ENCODE measurements at places on chromosomes 5 and 9.

DNA sequence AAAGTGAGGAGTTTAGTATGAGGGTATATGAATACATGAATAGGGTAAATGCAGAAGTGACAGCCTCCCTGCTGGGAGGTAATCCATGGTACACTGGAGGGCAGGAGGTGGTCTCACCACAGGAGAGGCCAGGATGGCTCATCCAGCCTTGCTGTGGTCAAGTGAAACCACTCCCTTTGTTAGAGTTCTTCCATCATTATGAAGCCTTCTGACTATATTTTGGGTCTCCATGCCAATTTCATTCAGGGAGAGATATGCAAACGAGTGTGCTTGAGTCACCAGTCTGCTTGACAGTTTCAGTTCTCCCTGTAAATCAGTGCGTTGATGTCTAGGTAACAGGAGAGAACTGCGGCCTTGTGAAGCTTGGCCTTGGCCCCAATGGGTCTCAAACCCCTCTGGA lies 16.4 kb downstream of the PPP3R2 start:
- DNase-seq: no peak

- no peak for DNase-seq
Measured at GRCh38 chr9:116098476-116098875, 55.1 kb upstream of the PAPPA start.

GRCh38 chr9:95261890-95262289 lies 55.6 kb downstream of the FANCC start:
- DNase-seq: no peak

GRCh38 chr9:98101868-98102273 lies 17.2 kb downstream of the TRIM14 start:
- DNase-seq: peak; percentile 52

DNA sequence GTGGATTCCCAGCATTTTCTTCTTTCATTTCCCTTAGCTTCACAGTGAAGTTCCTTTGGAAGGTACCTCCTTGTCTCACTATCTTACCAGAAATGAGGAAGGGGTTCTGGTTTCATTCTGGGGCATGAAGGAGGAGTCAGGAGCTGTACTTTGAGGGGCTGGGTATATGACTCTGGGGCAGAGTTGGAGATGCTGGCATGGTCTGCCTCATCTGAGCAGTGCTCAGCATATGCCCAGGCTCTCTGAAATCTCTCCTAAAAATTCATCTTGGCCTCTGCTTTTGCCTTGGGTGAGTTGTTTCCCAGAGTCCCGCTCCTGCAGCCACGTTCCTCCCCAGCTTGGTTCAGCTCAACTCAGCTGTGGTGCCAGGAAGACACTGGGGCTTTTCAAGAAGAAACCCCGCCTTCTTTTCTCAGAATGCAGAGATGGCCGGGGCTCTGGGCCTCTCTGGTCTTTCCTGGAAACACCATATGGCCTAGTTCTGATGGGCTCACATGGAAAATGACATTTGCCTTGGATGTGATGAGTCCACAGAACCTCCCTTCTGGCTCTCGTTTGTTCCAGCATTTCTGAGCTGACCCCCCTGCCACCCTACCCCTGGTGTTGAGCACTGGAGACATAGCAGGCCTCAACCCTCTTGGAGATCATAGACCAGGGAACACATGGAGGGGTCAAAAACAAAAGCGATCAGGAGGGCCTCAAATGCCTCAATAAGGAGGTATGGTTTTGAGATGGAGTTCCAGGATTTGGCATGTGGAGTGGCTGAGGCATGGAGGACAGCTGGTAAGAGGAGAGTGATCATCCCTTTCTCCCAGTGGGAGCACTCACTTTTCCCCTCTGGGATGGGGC lies 12.0 kb upstream of the TGFBR1 start:
- DNase-seq: no peak

DNA sequence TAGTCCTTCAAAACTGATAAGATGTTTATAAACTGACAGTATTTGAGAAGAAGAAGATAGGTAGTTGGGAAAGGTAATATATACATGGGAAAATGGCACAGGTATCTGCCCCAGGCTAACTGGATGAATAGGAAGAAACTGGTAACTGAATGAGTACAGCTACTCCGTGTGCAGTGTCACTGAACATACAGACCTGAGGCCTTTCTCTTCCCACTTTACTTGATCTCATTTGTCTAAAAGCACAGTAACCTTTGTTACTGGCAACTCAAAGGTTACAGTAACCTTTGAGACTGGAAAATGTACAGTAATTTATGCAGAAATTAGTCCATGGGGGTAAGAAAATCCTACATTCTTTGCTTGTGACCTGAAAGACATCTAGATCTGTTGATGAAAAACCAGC lies 735.0 kb upstream of the RIOK2 start:
- no peak for DNase-seq

- no peak for DNase-seq
Measured at GRCh38 chr9:114488398-114489129, 16.7 kb downstream of the WHRN start.

DNA sequence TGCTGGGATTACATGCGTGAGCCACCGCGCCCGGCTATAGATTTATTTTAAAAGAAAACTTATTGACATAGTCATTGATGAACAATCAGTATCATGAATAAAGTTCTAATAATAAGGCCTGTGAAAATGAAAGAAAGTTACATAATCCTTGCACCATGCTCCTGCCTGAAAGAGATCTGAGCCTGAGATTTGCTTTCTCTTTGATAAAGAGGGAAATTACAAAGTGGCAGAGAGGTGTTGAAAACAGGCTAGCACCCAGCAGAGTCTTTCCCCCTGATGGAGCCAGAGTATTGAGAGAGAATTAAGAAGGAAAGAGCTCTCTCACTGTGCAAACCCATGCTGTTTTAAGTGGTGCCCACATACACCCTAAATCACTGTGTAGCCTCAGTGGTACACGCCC lies 37.2 kb downstream of the SLC6A7 start:
- DNase-seq: no peak

DNA sequence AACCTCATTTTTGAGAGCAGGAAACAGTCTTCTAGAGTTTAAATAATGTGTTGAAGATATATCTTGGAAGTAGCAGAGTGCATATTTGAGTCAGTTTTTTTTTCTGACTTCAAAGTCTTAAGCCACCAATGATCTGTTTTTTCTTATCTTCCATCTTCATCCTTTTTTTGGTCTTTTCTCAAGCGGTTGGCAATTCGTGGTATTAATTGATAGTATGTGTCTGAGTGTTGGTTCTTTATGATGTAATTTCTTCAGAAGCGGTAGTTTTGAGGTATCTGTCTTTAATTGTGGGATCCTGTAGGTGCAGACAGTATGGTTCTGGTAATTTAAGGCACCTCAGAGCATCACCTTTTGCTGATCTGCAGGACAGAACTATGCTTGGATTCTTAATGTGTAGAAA lies 3.9 kb downstream of the CSNK1G3 start:
- no peak for DNase-seq

DNA sequence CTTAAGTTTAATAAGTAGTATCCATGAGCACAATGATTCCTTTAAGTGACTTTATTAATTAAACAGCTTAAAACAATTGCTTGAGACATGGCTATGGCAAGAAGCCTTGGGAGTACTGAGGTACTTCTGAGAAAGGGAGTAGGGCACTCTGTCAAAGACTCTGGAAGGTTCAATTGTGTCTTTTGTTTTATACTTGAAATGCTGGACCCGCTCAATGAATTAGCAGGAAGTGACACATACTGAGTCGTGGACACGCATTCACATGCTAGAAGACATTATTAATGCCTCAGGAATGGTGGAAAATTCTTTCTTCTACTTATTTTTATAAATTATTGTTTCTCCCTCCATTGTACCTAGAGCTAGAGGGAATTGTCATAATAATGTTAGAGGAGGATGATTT lies 347.3 kb upstream of the ZNF608 start:
- DNase-seq: no peak

GRCh38 chr5:178385496-178385890 lies 152.9 kb upstream of the PHYKPL start:
- DNase-seq: no peak

GRCh38 chr9:125551781-125552180 lies 155.2 kb downstream of the MAPKAP1 start:
- no peak for DNase-seq

GRCh38 chr9:90880669-90881068 lies 79.0 kb downstream of the SYK start:
- no peak for DNase-seq

DNA sequence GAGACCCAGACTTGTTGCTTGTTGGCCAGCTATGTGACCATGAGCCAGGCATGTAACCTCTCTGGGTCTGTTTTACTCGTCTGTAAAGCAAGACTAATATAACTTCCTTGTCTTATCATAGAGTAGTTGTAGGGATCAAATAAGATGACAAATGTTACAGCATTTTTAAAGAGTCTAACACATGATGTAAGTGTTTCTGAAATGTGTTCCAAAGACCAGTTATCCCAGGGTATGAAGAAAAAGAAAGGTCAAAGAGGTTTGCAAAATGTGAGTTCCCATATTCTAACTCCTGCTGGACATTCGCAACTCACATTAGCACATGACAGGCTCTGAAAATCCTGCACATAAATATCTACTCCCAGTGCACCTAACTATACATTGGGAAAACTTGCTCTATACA lies 28.5 kb upstream of the MATR3 start:
- DNase-seq: no peak

- DNase-seq: no peak
Measured at GRCh38 chr5:74324556-74324955, 316.0 kb downstream of the ENC1 start.

DNA sequence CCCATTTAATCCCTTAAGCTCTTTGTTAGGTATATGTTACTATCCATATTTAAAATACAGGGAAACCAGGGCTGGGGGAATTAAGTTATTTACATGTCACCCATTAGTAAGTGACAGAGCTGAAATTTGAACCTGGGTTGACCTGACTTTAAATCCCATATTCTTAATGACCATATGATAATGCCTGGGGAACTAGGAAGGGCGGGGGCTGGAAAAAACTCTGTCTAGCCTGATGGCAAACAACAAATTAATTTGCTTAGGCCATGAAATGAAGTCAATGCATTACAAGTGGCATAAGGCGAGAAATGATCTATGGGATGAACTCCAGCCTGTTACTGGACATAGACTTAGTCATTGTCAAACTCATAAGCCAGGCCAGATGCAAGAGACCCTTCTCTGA lies 325.7 kb upstream of the WWC1 start:
- DNase-seq: no peak

GRCh38 chr9:86369810-86370209 lies 15.6 kb upstream of the TUT7 start:
- no peak for DNase-seq

DNA sequence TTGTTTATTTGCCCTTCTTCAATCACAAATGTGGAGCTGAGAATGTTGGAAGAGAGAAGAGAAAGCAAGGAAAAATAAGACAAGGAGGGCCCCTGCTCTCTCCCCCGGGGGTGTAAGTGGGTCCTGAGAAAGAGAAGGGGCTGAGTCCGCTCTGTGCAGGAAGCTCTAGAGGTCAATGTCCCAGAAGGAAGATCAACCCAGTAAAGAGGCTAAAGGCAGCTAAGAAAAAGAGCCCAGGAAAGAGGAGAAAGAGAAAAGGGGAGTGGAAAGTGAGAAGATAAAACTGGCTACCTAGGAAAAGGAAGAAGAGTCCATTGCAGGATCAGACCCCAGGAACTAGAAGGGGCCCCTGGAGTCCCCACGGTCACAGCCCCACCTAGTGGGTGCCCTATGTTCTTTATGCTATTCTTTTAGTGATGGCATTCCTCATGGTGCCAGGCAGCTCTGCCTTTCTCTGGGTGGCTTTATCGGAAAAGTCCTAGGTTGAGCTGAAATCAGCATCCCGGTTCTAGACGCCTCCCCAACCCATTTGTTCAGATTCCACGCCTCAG lies 583.4 kb downstream of the ACTL7B start:
- DNase-seq: no peak

DNA sequence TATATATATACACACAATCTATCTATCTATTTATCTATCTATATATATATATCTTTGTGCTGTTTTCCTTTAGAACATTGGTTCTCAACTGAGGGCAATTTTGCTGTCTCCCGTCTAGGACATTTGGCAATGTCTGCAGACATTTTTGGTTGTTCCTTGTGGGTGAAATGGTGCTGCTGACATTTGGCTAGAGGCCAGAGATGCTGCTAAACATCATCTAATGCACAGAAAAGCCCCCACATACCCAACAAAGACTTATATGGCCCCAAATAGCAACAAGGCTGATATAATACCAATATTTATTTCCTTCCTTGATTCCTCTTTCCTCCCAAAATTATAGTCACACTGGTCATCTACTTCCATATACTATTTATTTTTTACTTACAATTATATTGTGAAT lies 197.5 kb downstream of the TRPM3 start:
- no peak for DNase-seq

- DNase-seq: no peak
Measured at GRCh38 chr9:1100945-1101344, 50.8 kb downstream of the DMRT2 start.

Data from activated CD8-positive, alpha-beta memory T cell treated with anti-CD3 and anti-CD28 coated beads for 1 hour (primary cell).